ENCODE measurements at places on chromosomes 2 and 18.
A peak's percentile ranks its signal among the peaks of the same experiment; 100 is the strongest.

DNA sequence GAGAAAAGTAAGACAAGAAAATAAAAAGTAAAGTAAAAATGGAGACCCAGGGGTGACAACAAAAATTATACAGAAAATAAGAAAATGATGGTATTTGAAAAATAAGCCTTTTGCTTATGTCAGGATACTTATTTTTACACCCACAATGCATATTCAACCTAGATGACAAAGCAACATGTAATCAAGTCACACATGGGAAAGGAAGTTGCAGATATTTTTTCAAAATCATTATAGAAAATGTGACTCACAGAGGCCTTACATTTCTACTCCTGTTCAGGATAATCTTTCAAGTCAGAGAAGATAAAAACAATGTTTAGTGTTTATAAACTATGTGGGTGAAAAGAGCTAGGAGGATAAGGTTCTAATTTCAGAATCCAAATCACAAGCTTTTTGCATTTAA is 275.3 kb upstream of the UBE2E3 start:
- peak; percentile 73 for DNase-seq

DNA sequence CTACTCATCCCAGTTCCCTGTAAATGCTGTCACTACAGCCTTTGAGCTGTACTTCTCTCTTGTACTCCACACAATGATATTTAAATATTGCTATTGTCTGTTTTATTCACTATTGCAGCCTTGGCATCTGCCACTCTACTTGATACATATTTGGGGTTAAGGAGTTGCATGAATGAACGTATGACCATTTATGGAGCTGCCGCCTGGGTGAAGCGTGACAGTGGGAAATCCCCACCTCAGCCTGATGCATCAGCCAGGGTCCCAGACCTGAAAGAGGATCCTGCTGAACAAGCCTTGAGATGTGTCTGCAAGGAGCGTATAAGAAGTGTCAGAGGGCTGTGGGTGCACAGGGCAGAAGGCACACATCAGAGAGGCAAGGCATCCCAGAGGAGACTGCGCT is 39.1 kb downstream of the MRPL35 start:
- DNase-seq: no peak

- DNase-seq: no peak
These were observed 215.6 kb upstream of the POU3F3 start for GRCh38 chr2:104638190-104638858.

GRCh38 chr2:226665306-226665831 is 134.3 kb downstream of the IRS1 start:
- DNase-seq: no peak

DNA sequence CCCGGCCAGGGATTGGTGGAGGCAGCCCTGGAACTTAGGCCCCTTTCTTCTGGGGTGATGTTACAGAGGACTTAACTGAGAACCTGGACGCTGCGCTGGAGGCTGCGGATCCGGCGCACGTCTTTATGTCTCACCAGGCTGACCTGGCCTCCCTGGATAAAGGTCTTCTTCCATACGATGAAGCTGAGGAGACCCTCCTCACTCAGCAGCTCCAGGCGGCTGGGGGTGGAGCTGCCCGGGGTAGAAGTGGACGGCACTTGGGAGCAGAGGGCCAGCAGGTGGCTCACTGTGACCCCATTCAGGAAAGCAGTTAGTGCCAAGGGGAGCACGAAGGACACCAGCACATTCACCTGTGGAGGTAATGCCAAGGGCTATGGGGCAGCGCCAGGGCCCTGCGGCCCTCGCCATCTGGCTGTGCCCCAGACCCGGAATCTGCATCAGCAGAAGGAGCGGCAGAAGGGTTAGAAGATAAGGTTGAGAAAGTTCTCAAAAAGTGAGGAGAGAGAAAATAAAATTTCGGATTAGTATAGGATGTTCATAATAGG is 8.0 kb downstream of the NTSR2 start:
- no peak for DNase-seq

- peak; percentile 19 for DNase-seq
These were observed 552.8 kb upstream of the PKDCC start for GRCh38 chr2:41495050-41495449.

DNA sequence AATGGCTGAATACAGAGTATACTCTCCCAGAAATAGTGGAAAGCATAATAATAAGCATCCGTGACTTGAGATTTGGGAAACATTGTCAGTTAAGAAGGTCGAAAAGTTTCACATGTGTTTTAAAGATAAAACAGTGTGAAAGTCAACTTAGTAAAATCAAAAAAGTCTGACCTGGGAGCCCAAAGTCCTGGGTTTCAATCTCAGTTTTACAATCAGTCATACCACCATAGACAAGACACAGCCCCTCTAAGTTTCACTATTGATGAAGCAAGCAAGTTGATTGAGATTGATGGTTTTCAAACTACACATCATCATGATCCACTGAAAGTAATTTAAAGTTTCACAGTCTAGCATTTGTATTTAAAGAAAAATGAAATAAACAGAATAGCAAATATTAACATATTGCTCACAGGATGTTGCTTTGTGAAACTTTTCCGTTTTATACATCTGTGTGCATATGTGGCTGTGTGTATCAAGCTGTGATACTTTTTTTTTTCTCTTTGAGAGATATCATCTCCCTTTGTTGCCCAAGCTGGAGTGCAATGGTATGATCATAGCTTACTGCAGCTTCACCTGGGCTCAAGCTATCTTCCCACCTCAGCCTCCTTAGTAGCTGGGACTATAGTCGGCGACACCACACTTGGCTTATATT is 71.1 kb downstream of the PIK3C3 start:
- no peak for DNase-seq

GRCh38 chr2:239273280-239274234 is 127.3 kb downstream of the HDAC4 start:
- DNase-seq: no peak

DNA sequence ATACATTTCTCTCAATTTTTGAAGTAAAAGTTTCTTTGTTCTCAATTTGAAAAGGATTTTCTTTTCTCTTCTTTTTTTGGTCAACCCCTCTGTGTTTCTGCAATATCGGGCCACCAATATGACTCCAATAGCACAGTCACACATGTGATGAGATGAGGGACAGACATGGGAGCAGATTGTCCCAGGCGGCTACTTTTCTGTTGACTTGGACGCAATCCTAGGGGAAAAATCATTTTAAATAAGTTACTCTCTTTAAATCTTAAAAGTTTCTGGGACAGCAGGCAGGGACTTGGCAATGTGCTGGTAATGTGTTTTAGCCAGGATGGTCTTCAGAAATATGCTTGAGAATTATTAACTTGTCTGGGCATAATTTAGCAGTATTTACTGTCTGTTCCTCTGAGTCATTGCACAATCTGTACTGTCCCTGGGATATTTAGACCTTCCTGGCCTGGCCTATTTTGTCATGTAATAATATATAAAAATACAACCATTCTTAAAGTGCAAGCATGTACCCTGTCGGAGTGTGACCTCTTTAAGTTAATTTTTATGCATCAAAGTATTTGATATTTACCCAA is 388.5 kb upstream of the FANCL start:
- DNase-seq: no peak

DNA sequence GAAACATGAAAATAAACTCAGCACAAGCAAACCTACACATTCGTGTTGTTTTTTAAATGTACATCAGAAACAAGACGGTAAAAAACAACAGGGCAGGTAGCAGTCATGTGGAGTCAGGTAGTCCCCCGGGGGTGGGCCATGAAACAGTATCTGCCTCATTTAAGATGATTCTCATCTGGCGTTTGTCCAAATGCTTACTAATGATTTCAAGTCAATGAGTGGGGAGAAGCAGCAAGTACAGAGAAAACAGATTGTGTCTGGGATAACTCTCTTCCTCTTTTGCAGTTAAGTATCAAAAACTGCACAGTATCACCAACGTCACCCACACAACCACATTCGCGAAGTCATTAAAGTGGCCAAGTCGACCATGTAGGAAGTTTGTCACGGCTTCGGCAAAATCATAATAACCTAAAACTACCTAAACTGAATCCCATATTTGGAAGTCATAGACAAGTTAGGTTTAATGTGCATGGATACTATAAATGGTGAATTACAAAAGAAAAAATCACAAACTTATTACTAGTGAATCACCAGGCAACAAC is 1.3 kb downstream of the LAPTM4A start:
- peak; percentile 95 for DNase-seq

GRCh38 chr2:9649261-9649660 is 18.5 kb upstream of the YWHAQ start:
- DNase-seq: no peak

DNA sequence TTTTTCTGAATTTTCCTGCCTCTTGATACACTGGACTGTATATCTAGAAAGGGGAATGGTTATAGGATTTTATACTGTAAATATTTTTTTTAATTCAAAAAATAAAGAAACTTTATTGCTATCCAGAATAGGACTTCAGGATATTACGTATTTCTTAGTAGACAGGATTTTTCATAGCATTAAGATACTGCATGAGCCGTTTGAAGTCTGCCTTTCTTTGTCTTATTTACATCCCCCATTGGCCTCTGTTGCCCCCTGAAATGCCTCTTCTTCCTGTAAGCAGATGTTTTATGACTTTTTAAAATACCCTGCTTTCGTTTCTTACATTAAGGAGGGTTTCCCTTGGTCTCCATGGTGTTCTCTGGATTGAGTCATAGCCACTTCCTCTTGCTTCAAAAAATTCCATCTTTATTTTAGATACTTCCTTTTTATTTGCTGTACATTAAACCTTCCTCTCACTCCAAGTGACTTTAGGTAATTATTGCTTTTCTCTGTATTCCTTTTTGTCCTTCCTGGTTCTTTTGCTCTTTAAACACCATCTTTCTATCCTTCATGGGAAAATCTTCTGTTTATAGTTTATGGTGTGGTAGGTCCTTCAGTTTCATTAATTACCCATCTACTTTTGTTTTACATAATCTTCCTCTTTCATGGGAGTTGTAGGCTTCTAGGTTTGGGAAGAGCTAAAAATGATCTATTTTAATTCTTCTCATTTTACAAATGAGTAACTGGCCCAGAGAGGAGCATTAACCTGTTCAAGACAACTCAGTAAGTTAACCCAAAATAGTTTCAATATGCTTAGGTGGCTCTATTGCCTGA is 72.6 kb downstream of the ZNF532 start:
- peak; percentile 27 for DNase-seq

- DNase-seq: no peak
These were observed 141.9 kb downstream of the MTCL1 start for GRCh38 chr18:8847066-8847755.

GRCh38 chr2:41207578-41207977 is 755.7 kb upstream of the SLC8A1 start:
- no peak for DNase-seq

- no peak for DNase-seq
These were observed 209.8 kb downstream of the NEDD4L start for GRCh38 chr18:58253871-58254270.

GRCh38 chr2:1265454-1265853 is 147.8 kb upstream of the TPO start:
- no peak for DNase-seq

DNA sequence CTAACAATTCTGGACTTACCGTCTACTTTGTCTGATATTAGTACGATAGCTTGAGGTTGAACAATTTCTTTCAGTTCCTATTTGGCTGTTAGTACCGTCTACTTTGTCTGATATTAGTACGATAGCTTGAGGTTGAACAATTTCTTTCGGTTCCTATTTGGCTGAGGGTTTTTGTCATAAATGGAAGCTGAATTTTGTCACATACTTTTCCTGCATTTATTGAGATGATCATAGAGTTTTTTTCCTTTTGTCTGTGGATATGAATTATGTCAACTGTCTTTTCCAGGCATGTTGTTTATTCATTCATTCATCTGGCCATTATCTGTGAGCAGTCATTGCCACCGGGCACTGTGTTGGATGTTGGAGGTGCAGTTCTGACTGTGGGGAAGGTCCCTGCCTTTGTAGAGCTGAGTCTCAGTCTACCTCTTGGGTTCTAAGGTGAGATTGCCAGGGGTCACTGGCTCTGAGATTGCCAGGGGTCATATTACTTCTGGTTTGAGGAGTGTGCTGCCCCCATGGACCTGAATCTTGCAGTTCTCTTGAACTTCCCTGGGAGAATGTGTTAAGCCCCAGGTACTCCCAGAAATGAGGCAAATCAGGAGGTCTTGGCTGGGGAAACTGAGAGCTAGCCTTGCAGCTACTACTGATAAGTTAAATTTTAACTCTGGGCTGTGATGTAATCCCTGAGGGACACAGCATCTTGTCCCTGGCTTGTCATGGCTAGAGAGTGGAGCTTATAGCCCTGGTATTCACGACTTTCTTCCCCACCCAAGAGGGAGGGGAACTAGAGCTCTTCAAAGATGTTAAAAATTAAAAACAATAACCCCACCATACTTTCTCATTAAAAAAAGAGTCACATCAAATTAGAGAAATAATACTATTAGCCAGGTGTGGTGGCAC is 89.1 kb upstream of the MBOAT2 start:
- DNase-seq: no peak

DNA sequence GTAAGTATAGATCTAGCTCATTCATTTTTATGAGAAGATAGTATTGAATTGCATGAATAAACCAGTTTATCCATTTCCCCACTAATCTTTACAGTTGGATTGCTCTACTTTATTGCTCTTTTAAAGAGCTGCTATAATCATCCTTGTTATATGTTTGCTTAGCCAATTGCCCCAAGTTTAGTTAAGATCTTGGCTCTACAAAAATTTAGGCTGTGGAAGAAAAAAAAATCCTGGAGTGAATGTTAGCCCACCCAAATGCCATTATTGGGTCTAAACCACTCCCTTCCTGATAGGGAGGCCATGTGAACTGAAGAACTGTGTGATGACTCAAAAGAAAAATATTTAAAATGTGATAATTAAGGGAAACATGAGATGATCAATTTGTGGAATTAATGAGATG is 2.9 kb downstream of the ALS2 start:
- DNase-seq: no peak

DNA sequence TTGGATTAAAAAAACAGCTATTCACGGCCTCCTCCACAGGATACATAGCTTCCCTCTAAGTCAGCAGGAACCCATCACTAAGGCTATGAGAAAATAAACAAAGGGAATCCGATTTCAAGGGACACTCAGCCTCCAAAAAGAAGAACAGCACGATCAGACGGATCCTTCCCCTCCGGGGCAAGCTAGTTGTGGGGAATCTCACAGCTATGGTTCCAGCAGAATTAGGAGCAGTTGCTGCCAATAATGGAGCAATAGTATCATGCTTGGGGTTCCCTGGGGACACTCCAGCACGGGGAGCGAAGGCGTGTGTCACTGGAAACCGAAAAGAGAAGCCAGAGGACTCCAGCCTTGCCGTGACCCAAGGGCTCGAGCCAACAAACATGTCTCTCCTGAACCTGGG is 163.1 kb downstream of the TTC32 start:
- no peak for DNase-seq

DNA sequence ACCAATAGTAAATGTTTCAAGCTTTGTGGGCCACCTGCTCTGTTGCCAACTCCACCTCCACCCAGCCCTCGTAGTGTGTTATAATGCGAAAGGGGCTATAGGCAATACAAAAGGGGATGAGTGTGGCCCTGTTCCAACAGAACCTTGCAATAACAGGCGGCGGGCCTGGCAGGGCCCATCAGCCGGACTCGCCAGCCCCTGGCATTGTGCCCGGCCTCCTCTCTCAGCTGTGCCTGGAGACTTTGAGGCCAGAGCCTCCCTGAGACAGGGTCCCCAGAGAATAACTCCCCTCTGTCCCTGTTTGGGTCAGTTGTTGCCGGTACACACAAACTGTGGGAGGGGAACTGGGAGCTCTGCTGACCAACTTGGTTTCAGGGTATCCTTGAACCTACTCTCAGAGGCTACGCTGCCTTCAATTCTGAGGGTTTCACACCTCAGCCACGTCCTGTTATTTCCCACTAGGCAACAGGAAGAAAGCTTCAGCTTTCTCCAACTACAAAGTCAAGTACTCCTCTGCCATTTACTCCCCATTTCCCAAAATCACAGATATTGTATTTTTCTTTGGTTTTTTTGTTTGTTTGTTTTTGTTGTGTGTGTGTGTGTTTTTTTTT is 58.0 kb upstream of the ZNF236 start:
- DNase-seq: no peak

Measured in OCI-M1 (cell line).